ENCODE measurements at places on chromosomes 16 and 17. TPM values are rescaled to one million over a fixed set of nuclear protein-coding genes. Genes with fewer than 3 reads are reported as not detected.

DNA sequence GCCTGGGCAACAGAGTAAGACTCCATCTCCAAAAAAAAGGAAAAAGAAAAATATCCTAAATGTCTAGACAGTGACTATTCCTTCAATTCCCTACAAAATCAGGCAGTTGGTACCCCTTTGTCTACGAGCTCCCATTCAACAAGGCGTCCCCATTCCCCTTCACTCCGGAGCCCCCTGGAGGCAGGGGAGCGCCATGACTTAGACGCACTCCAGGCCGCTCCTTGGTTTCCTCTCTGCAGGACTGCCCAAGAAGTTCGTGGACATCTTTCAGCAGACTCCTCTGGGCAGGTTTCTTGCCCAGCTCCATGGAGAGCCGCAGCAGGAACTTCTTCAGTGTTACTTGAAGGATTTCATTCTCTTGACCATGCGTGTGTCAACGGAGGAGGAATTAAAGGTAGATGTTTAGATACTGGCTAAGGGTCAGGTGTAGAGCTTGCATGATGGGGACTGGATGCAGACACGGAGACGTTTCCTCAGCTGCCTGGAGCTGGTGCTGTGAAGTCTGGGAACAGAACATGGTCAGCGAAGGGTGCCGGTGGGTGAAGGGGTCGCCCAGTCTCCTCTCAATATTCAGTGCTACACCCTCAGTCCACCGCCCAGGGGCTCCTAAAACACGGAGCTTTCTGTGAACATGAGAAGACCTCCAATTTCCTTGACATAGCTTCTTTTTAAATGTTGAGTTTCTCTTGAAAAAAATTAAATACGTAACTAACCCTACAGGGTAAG, 53.3 kb upstream of the ENDOV start:
- DNase-seq: no peak

- DNase-seq: no peak
Observed at GRCh38 chr17:30550512-30551273, 73.5 kb downstream of the GOSR1 start.

GRCh38 chr16:69848637-69849545, 86.8 kb downstream of the WWP2 start:
- peak; percentile 90 for DNase-seq

Gene C16orf54
- 1.6 TPM for total RNA-seq

DNA sequence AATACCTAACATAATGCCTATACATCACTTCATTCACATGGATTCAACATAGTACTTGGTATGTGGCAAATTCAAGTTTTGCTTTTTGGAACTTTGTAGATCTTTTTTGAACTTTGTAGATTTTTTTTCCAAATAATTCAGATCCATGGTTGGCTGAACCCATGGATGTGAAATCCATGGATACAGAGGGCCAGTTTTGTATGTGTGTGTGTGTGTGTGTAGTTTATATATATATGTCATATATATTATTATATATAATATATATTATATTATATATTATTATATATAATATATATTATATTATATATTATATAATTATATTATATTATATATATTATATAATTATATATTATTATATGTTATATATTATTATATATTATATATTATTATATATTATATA, 28.4 kb downstream of the CLUAP1 start:
- DNase-seq: no peak

Gene SOX15
- total RNA-seq: 8.0 TPM

- DNase-seq: no peak
Observed at GRCh38 chr17:4716081-4716480, 5.6 kb downstream of the ARRB2 start.

- DNase-seq: no peak
Observed at GRCh38 chr16:67942200-67942509, 1.8 kb downstream of the LCAT start.

Gene TMIGD1
- total RNA-seq: not detected

GRCh38 chr17:57906910-57907309, 48.3 kb downstream of the CUEDC1 start:
- DNase-seq: no peak

GRCh38 chr16:13793841-13794409, 126.0 kb upstream of the ERCC4 start:
- DNase-seq: peak; percentile 42

Gene CACNG5
- not detected for total RNA-seq

Gene ABI3
- 15.2 TPM for total RNA-seq

DNA sequence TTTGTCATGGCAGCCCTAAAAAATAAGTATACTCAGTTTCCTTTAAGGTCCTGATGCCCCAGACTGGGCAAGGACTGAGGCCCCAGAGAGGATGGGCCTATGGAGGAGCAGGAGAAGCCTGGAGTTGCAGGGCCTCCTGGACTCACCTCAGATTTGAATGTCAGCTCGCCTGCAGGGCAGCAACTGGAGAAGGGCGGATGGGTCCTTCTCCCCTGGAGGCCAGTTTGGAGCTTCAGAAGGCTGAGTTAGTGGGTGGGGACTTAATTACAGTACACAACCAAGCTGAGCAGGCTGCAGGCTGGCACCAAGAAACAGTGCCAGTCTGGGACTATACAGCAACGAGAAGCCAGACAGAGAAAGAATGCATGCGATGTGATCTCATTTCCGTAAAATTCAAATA, 6.2 kb downstream of the PIRT start:
- no peak for DNase-seq

Gene TBC1D3K
- total RNA-seq: not detected

DNA sequence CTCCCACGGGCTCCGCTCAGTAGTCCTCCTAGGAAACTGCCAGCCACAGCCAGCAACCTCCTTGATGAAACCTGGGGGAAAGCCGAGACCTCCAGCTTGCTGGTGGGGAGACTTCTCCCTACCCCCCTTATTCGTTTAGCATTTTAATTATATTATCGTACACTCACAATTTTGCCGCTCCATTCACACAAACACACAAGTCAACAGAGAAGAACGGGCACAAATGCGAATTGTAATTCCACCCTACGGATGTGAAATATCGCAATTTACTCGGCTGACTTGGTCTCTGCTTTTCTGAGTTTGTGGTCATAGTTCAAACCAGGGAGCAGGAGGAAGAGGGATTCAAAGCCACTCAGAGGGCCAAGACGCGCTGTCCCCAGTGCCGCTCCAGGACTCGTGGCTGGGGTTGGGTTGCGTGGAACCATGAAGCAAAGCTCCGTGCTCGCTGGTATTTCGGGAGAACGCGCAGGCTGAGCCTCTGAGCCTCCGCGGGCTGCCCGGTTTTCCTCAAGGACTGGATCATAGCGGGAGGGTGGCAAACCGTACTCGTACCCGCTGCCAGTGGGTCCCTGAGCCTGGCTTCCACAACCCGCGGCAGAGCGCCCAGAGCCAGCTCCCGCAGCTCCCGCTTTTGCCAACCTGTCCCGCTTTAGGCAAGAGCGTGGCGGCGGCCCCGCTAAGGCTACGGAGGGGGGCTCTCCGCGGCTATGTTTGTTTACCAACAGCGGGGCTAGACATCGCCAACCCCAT, 2.0 kb downstream of the LHX1 start:
- DNase-seq: no peak

DNA sequence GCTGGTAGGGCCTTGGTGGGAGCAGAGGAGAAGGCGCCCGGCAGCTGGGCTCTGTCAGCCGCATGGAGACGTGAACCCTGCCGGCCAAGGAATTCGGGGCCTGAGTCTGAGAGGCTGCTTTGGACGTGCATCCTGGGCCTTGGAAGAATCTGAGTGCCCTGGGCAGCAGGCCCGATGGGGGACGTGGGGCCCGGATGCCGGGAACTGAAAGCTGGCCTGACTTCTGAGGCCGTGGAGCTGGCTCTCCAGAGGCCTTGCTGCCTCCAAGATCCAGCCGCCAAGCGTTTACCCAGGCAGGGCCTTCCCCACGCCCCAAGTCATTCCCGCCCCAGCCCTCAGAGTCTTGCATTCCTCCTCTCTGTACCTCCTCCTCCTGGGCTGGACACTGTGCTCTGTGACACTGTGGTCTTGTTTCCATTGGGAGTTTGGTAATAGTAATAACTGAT, 37.2 kb downstream of the NKD1 start:
- peak; percentile 88 for DNase-seq

Data from ureter (tissue), 1 donor.